Activated naive CD4-positive, alpha-beta T cell treated with anti-CD3 and anti-CD28 coated beads, Interleukin-2, amount 10 ng/mL, durations not matched to agents 5 hours and 36 hours (primary cell): ENCODE measurements at places on chromosomes 2 and 18. TPM values are rescaled to one million over a fixed set of nuclear protein-coding genes. Genes with fewer than 3 reads are reported as not detected.

ANKRD30BL gene
- not detected for total RNA-seq

UGT1A5 gene
- not detected for total RNA-seq

GPR155 gene
- 43.8 TPM for total RNA-seq

ALPG gene
- total RNA-seq, result not detected

ERICH2 gene
- total RNA-seq, result not detected

SANBR gene
- 9.2 TPM for total RNA-seq

PJVK gene
- 2.2 TPM for total RNA-seq

ATAD2B gene
- 26.0 TPM for total RNA-seq

PHLPP1 gene
- 4.1 TPM for total RNA-seq

CABLES1 gene
- total RNA-seq, result 2.0 TPM
